RCC 7860 (cell line): ENCODE measurements at places on chromosomes 6 and 20.

GRCh38 chr6:45881705-45882467, 133.8 kb downstream of the CLIC5 start:
- no peak for DNase-seq

DNA sequence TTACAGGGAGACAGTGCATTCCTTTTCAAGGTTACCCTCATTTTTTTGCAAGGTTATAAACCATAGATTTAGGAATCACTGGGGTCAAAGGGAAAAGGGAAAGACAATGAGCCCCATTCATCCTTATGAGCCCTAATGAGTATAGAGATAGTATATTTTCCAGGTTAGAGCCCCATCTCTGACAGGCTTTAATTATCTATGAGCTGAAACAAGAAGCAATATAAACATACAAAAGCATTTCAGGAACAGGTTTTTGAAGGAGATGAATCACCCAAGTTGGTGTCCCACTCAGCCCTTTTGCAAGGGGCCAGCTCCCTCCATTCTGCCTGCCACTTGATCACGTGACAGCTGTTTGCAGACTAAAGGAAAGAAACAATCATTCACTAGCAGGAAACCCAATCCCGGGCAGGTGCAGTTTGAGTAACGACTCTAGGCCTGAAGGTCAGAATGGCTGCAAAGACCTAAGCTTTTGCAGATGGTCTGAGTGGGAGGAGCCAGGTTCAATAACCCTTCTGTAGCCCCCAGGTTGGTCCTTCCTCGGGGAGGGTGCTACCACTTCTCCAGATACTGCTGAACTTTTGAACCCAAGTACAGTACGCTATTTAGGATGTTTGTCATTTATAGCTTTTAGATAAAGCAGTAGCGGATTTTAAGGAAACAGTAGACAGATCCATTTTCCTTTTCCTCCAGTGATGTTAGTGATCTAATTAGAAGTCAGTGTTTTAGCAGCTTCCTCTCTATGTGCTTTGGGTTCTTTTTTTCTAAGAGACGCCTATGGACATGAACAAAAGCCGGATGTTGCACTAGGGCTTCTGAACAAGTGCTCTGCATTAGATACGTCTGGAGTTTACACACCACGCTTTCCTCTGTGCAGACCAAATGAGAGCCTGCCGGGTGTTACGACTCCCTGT, 253.2 kb downstream of the SOX4 start:
- no peak for DNase-seq

DNA sequence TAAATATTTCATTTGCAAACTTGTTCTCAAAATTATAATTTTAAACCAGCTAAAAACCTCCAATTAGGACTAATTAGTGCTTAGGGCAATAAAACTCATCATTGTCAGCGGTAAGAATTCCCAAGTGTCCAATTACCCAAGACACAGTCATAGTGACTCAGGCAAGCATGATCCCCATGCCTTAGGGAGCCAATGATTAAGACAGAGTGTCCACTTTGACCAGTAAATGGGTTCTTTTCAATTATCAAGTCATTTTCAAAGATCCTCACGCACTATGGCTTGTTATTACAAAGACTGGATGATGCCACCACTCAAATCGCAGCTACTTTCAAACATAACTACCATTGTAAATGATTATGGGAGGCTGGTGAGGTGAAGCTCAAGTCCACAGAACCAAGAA, 114.0 kb downstream of the BFSP1 start:
- no peak for DNase-seq

DNA sequence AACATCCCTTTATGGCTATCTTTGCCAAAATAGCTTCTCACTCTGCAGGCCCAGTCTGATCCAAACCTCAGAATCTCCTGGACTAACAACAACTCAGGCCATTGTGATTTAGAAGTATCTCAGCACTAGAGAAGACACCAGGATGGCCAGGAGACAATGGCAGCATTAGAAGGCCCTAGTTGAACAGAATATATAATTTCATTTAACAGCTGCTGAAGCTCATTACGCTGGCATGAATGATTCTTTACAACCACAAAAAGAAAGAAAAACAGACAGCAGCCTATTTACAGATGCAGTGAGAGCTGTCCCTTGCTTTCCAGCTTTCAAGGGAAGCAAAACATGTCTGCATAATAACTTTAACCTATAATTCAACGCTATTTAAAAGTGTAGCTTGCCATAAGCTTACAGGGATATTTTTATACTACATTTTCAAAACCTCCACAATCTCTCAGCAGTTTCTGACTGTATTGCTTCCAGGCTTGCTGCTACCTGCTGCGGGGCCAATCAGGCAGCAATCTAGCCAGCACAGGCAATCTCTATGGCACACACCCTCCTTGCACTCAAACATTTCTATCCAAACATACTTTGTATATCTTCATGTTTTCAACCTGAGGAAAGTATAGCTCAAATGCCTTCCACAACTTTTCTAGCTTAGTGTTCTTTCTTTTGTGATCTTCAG, 107.3 kb downstream of the OGFRL1 start:
- DNase-seq, result no peak

- DNase-seq, result no peak
Measured at GRCh38 chr6:105786890-105787655, 299.1 kb upstream of the PRDM1 start.

GRCh38 chr20:51616060-51616459, 73.5 kb upstream of the NFATC2 start:
- DNase-seq, result no peak
